Amniotic stem cell (primary cell): ENCODE measurements at places on chromosomes 2 and 18.

- DNase-seq, result peak; percentile 31
Measured at GRCh38 chr2:188678882-188679281, 295.3 kb upstream of the COL3A1 start.

- no peak for DNase-seq
Measured at GRCh38 chr18:5900262-5900661, 4.9 kb upstream of the TMEM200C start.

DNA sequence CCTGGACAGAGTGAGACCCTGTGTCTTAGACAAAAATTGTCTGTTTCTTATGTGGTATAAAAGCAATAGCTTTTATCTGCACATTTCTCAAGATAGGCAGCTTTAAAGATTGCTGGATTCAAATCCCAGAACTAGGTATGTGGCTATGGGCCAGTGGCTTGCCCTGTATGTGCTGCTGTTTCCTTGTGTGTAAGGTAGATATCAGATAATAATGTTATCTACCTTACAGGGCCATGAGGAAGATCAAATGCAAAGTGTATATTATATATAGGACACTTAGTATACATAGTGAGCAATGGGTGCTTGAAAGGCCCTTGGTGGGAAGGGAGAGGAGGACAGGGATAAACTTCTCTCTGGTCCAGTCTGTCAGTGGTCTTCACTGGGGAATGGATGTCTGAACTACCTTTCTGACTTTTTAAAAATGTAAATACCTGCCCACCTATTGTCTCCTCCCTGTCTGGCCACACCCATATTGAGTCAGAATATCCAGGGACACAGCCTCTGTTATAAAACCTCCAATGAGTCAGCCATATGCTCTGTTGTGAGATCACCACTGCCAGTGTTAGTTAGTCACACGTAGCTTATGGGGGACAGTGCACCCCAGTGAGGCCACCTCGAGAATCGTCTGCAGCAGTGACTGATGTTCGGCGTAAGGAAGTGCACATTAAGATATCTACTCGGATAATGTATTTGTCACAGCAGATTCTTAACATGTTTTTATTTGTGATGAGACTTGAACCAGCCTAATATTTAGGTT lies 383.4 kb downstream of the PTPRM start:
- no peak for DNase-seq

DNA sequence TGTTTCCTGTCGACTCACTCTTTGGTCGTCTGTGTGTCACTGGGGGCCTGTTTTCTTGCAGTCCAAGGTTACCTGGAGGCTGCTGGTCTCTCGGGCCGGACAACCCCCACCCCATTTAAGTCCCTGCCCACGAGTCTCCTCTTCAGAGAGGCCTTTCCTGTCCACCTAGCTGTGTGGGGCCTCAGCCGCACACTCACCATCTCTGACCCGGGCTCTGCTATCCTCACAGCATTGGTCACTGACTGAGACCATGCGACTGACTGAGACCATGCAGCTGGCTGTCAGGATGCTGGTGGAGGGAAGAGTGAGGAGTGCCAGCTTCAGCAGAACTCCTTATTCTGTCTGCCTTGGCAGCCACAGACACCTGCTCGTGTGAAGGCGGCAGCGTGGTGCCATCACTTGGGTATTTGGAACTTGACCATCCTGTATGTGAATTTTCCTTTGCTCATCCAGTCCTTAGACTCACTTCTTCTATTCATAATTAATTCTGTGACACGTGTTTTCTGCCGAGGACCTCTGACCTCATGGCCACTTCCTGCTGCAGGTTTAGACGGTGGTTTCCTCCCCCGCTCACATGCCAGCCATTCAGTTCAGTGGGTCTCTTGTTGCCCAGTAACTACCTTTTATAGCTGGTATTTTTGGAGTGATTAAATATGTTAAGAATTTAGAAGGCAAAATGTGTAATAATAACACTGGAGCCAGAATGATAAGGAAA lies 47.5 kb upstream of the ASB1 start:
- no peak for DNase-seq

GRCh38 chr2:99569386-99569785 lies 79.6 kb upstream of the REV1 start:
- no peak for DNase-seq

GRCh38 chr2:64666810-64667438 lies 13.2 kb upstream of the SERTAD2 start:
- DNase-seq, result no peak

- no peak for DNase-seq
Measured at GRCh38 chr18:59822612-59823550, 76.9 kb upstream of the PMAIP1 start.

GRCh38 chr2:178522950-178523595 lies 42.8 kb downstream of the PLEKHA3 start:
- DNase-seq, result peak; percentile 53

DNA sequence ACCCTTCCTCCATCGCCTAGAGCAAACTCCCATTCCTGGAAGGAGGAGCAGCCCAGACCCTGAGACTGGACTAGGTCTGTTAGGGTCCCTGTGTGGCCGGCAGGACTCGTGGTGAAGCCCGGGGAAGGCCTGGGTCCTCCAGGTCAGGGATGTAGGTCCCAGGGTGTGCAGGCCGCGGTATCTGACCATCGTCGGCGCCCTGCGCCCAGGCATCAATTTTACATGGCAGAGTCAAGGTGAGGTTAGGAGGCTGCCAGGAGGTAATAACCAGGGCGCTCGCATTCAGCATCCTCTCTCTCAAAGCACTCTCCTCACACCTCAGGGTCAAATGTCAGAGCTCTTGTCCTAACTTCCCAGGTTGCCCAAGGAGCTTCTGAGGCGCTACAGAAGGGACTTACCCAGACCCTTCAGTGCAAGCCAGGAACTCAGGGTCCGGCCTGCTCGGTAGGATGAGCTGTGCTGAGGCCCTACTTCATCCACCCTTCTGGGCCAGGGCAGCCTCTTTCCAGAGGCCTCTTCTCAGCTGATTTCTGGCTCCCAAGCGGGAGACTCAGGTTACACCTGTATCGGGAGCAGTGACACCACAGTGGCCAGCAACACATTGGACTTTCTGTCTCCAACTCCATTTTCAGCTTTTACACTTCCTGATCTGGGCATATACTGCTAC lies 628 bp downstream of the SH2D6 start:
- DNase-seq, result no peak

DNA sequence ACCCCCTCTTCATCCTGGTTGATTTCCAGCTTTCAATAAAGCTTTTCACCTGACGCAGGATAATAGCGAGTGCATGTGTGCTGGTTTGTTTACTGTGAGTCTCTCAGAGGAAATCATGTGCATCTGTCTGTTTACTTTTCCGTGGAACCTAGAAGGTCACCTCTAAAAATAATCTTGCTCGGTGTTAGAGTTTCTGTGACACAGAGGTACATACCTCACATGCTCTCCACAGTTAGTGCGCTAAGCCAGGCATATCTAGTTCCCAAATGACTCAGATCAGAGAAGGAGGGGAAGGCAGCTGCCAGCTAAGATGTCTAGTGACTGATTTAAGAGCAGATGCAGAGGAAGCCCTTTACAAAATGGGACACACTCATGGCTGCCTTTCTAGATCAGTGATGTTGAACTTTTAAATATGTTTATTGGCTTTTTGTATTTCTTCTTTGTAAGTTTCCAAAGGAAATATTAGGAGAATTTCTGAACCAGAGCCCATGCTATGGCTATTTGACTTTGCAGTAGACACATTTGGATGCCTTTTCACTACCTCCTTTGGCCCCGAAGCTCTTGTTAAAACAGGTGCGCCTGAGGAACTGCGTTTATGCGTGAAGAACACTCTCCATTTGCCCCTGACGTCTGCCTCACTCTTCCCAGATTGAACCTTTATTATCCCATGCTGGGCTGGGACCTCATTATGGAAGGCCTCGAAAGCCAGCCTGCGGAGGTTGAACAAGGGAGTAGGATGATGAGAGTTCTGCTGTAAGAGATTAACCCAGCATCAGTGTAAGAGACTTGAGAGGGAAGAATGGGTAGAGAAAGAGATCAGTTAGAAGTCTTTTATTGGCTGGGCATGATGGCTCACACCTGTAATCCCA lies 145.6 kb downstream of the FAM161A start:
- DNase-seq, result peak; percentile 27

DNA sequence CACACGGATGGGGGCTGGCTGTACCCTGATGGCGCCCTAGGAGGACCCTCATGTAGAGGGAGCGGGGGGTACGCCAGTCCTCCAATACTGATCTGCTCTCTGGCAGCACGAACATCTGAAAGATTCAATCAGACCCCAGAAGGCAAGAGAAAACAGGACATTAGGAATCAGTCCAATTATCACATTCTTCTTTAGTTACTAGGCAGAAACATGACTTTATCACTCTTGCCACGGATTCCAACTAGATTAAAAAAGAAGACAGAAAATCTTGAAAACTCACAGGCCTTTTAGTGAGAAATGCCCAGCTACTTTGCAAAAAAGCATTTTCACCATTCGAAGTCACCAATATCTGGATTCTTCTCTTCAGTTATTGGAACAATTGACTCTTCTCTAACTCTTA lies 68.4 kb downstream of the ID2 start:
- no peak for DNase-seq

DNA sequence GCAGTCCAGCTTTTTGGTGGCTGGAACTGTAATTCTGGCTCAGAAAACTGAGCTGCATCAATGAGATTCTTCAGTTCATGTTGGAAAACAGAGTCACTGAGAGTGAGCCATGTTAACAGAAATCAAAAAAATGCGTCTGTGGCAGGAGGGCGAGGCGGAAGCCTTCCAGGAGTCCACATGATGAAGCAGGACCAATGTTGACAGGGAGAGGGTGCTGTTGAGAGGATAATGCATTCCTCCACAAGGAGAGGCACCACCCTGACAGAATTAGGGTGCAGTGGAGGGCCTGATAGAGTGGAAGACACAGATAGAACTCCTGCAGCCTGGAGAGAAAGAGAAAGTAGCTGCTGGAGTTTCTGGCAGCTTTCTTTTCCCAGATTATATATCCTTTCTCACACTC lies 111.5 kb downstream of the MGAT5 start:
- no peak for DNase-seq

DNA sequence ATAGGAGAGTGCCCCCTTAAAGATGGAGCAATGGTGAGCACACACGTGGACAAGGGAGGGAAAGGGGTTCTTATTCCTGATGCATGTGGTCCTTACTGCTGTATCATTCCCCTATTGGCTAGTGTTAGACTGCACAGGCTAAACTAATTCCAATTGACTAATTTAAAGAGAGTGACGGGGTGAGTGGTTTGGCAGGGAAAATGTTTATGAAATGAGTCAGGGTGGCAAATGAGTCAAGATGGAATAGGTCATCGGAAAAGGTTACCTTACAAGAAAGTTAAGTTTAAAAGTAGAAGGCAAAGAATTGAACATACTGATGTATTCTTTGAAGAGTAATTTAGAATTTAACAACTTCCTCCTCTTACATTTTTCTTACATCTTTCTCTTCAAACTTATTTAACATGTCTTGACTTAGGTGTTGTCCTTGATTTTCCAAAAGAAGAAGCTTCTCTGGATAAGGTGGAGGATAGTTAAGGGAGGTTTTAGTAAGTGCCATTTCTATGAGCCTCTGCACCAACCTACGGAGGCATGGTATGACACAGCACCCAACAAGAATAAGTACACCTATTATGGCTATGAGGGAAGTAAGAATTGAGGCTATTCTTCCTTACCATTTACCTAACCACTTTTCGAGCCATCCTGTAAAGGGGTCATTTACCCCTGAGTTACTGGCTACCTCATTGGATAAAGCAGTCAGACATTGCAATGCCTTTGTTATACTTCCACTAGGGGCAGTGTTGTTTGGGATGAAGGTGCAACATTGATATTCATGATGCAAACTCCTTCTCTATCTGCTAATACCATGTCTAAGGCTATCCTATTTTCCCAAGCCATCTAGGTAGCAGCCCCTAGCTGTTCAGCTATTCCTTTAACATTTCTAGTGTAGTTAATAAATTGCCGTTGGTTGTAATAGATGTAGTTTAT lies 1345.8 kb upstream of the LRRTM1 start:
- no peak for DNase-seq

DNA sequence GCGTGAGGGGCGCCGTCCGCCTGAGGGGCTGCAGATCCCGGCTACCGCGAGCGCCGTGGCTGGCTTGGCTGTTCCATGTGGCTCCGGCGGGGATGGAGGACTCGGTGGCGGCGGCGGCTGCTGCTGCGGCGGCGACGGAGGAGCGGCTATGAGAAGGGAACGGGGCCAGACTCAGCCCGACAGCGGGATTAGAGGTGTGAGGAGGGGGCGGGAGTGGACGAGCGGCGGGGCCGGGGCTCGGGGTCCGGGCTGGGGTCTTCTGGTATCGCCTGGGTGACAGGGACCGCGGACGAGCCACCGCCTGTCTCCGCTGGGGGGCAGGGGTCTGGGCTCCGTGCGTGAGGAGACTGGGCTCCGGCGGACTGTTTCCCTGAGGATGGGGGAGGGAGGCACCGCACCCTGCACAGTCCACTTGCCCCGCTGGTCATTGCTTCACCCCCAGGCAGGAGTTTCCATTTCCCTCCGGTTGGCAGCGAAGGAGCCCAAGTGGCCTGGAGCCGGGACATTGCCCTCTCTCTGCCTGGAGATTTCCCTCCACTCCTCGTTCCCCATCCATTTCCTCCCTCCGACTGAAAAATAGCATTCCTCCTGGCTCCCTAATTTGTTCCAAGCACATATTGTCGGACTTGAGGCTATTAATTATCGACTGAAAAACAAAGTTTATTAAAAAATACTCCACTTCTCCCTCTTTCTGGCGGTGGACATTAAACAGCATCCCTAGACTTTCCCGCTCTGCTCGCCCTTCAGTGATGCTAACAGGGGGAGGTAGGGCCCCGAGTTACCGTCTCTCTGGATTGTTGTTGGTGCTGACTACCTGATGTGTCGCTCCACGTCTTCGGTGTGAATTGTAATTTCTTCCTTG lies 577 bp downstream of the EHBP1 start:
- DNase-seq, result peak; percentile 33

DNA sequence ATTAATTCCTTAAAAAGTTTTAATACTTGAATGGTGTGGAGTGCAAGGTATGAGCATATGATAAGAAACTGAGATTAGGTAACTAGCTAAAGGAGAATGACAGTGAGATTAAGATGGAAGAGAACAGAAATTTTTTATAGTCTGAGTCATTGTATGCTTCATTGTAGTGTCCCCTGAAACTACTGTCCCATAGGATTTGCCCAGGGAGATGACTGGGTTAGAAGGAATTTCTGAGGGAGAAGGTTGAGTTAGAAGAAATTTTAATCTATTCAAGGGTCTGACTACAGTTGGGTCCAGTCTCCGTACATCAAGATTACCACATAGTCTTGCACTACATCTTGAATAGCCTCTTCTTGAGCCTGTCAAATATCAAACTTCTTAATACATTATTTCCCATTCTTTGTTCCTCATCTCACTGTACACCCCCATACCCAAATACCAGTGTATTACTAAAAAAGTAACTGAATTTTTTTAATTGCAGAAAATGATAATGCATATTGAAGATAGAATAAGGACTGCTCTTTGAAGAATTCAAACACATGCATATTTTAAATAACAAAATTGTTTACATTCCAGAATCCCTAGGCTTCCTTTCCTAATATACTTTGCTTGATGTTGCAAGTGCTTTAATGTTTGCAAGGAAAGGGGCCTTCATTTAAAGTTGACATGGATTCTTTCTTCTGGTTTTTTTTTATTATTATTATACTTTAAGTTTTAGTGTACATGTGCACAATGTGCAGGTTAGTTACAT lies 314.3 kb upstream of the COL3A1 start:
- peak; percentile 22 for DNase-seq
